ENCODE measurements at places on chromosomes 11 and 22.

- no peak for DNase-seq
These were observed 8.3 kb upstream of the SORL1 start for GRCh38 chr11:121443688-121444275.

GRCh38 chr11:60528465-60528864 is 13.3 kb downstream of the MS4A13 start:
- no peak for DNase-seq

DNA sequence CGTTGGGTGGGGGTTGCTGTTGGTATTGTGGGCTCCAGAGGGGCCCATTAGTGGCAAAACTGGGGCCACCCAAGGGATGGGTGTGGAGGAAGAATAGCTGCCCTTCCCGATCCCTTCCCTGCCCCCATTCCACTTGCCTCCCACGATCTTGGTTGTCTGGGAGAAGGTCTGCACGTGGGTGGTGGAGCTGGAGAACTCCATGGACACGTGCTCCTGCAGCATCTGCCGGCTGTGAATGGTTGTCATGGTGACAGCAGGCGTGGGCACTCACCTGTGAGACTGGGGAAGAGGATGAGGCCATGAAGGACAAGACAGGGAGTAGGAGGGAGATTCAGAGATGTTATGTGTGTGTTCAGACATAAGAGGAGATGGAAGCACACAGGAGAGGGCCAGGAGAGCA is 2.0 kb downstream of the IGSF22 start:
- no peak for DNase-seq

GRCh38 chr11:64745521-64746328 is 1.8 kb upstream of the RASGRP2 start:
- DNase-seq = peak; percentile 44

DNA sequence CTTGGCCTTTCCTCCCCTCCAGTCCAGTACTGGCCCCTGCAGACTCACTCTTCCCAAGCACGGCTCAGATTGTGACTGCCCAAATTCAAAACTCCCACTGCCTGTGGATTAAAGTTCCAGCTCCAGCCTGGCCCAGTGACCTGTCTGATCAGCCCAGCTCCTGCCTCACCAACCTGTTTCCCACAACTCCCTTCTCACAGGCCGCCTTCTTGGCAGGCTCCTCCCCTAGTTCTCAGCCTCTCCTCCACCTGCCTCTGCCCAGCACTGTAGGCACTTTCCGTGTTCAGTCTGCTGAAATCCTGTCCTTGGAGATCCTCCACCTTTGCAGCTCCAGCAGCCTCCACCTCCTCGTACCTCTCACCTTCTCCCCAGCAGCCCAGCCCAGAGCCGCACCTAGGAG is 68.6 kb downstream of the MICAL2 start:
- DNase-seq = no peak

DNA sequence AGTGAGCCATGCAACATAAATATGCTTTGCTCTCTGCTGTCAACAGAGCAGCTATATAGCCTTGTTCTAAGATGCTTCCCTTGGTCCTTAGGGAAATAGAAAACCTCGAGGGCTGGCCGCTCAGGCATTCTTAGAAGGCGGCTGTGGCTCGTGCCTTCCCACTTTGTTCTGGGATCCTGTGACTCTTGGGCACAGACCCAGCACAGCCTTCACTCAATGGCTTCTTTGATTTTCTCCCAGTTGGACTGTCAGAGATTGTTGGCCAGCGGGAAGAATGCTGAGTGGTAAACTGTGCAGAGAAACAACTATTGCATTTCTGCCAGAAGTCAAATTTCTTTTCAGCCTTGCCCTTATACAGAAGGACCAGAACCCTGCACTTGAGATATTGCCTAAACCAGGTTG is 9.5 kb upstream of the MICAL2 start:
- DNase-seq = no peak

DNA sequence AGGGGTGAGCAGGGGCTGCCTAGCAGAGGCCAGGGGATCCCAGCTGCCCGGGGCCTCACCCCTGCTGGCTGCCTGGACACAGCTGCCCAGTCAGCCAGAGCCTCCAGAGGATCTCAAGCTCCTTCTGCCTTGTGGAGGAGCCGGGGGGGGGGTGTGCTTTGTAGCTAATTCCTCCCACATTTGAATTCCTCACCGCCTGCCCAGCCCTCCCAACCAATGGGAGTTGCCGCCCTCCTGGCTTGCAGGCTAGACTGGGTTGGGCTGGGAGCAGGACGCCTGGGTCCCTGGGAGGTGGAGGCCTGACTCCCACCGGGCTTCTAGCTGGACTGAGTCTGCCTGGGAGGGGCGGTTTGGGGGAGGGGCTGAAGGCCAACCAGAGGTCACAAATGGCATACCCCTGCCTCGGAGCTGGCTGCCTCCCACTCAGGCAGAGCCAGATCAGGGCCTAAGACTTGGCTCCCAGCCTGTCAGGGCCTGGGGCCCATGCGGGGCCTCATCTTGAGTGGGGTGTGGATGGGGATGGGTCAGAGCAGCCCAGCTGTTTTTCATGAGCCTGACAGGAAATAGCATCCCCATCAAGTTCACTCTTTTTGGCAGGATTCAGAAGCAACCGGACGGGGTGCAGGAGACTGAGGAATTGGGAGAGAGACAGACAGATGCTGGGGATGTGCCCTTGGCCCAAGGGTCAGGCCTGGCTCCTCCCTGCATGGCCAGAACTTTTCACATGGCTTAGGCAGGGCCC is 29.2 kb upstream of the PDE2A start:
- no peak for DNase-seq

DNA sequence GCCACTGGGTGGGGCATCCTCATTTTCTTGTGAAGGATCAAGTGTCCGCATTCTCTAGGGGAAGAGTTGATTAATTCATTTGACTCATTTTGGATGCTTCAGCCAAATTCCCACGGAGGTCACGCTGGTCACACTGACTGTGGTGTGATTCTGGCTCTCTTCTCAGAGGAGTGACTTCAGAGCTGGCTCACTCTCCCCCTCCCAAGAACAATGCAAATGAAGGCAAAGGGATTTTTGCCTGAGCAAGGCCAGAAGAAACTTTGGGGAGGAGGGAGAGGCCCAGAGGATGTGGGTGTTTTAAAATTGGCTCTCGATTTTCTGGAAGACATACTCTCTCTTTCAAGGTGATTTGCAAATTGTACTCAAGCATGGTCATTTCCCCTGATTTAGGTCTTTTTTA is 51.1 kb upstream of the LMO2 start:
- DNase-seq = peak; percentile 47

DNA sequence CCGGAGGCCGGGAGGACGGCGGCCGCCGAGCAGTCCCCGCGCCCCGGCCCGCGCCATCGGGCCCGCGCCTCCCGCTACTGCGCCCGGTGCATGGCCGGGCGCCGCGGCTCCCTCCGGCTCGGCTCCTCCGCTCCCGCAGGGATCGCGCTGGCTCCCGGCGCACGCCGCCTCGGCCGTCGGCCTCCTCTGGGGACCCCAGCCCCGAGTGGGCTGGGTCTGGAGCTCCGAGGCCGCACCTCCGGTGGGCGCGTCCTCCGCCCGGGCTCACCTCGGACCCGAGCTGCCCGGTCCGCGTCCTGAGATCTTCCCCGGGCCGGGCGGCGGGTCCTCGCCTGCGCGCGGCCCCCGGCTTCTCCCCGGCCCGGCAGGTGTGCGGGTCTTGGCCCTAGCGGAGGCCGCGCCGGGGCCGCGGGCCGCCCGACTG is 251 bp downstream of the SHISA8 start:
- no peak for DNase-seq

GRCh38 chr11:35918716-35919115 is 25.1 kb upstream of the LDLRAD3 start:
- DNase-seq = no peak

- DNase-seq = peak; percentile 9
These were observed 22.4 kb downstream of the DUSP8 start for GRCh38 chr11:1549338-1550330.
